ENCODE measurements at places on chromosomes 6 and 20.

- DNase-seq = no peak
These were observed 6.9 kb upstream of the SPDEF start for GRCh38 chr6:34562861-34563512.

DNA sequence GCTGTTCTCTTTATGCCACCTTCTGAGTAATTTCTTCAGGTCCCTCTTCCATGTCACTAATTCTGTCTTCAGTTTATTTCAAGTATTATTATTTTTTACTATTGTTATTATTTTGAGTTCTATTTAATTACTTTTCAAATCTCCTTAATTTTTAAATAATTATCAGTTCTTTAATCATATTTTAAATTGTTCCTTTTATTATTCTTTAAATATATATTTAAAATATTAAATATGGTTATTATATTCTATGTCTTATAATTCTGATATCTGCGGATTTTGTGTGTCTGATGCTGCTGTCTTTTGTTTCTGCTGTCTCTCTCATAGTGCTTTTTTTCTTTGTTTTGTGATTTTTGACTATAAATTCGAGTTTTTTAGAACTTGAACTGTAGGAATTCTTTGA lies 2.2 kb downstream of the POLR1H start:
- no peak for DNase-seq

DNA sequence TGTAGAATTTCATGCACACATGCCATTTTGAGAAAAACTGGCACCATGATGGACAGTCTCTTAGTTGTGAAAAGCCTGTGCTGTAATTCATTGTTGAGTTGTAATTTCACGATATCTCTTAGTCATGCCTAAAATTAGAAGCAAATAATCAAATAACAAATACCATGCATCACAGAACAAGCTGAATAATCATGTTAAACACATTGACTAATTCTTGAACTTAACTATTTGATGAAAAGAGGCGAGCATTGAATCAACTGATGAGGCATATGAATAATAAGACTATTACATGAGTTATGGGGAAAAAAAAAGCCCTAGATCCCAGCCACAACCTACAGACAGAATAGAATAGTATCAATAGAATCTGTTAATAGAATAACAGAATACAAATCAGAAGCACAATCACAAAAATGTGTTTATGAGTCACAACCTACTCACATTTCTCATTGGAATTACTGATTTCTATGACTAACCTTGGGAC lies 14.2 kb upstream of the RNF217 start:
- no peak for DNase-seq

DNA sequence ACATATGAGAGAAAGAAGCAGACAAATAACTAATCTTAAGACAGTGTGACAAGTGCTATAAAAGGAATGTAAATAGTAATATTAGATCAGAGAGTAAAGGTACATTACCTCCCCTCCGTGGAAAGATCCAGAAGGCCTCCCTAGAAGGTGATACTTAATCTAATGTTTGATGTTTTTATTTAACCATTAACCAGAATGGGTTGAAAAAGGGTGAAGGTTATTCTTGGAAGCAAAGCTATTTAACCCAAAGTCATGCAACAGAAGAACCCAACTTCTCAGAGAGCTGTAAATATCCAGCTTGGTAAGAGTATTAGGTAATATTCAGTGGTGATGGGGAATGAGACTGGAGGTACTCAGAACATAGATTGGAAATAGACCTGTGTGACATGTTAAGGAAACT lies 68.0 kb upstream of the HIVEP1 start:
- DNase-seq = no peak

DNA sequence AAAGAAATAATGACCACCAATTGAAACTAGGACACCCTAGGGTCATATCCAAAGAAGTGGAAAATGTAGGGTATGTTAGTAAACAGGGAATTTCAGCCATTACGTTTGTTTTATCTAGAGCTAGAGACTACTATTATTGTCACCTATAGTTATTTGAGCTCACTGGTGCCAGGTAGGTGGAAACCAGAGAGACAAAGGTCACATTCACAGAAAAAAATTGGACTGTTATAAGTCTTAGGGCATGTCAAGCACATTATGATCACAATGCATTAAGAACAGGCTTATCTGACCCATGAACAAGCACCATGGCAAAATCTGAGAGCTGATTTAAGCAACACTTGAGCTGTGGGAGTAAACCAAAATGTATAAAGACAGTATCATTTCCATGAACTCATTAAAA lies 530.1 kb upstream of the CITED2 start:
- DNase-seq = no peak

- DNase-seq = no peak
These were observed 155.3 kb downstream of the EYA4 start for GRCh38 chr6:133396233-133396983.

DNA sequence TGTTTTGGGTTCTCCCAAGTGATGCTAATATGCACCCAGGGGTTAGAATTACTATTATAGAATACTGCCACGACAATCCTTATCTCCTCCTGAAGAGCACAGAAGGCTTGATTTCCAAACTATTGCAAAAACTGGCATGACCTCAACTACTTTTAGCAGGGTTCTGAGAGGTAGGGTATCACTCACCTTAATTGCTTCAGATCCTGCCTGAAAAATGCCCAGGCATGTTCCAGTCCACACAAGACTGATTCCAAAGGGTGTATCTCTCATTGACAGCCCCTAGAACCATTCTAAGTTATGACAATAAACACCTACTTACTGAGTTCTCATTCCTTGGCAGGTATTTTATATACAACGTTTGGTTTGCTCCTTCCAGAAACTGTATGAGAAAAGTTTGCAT lies 5.0 kb upstream of the DSE start:
- DNase-seq = no peak

GRCh38 chr20:58963060-58963584 lies 17.9 kb upstream of the NELFCD start:
- DNase-seq = no peak

DNA sequence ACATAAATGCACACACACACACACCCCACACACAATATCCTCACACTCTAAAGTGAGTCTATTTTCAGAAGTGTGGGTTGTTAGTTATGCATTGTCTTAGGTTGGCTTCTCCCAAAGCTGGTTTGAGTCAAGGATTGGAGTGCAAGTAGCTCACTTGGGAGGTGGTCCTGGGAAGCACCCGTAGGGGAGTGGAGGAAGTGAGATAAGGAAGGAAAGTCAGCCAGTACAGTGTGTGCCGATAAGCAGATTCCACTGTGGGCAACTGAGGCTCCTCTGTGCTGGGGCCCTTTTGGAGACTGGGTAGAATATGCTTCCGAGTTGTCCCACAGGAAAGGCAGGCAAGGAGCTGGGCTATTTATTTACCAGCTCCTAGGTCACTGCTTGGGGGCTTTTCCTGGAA lies 67.2 kb downstream of the PLCB4 start:
- no peak for DNase-seq

DNA sequence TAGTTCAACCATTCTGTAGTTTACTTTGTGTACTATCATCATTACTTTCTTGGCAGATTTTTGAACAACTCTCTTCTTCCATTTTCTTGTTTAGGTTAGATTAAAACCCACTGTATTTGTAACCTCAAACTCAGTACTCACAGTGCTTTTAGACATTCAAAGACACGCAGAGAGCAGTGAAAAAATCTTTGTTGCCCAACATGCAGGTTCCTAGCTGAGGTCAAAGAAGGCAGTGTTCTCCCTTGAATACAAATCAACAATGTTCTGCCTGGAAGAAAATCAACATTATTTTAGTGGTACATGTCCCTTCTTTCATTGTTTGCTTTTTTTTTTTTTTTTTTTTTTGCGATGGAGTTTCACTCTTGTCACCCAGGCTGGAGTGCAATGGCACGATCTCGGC lies 11.2 kb downstream of the CYB5R4 start:
- DNase-seq = no peak

- DNase-seq = no peak
These were observed 86.3 kb downstream of the RFPL4B start for GRCh38 chr6:112433457-112433856.

DNA sequence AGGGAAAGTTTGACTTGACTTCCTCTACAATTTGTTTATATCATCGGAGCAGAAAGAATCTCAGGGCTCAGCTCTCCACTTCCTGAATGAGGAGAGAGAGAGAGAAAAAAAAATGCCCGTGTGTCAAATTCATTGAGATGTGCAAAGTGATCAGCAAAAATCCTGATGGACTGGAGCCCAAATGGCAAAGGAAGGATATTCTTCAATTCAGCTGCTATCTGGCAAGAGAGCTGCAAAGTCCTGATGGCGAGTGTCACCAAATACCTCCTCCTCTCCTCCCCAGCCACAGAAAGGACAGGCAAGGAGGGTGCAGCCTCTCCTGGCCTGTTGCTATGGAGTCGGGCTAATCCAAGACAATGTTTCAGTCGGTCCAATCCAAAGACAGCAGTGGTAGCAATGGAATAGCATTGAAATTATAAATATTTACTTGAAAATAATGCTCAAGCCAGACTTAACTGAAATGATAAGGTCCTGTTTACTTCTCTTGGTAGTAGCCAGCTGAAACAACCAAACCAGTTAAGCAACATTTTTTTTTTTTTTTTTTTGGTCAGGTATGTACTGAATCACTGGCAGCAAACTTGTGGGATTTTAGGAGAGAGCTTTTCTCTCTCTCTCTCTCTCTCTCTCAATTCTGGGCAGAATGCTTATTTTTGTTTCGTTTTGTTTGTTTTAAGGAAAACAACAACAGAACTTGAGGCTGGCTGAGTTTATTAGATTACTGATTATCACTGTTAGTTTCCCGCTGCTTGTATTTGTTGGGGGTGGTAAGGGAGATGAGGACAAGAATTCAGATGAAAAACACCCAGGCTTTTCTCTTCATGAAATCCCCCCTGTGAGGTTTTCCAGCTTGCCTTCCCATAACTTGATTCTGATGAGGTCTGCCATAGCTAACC lies 204.2 kb downstream of the BCAS1 start:
- DNase-seq = peak; percentile 36

DNA sequence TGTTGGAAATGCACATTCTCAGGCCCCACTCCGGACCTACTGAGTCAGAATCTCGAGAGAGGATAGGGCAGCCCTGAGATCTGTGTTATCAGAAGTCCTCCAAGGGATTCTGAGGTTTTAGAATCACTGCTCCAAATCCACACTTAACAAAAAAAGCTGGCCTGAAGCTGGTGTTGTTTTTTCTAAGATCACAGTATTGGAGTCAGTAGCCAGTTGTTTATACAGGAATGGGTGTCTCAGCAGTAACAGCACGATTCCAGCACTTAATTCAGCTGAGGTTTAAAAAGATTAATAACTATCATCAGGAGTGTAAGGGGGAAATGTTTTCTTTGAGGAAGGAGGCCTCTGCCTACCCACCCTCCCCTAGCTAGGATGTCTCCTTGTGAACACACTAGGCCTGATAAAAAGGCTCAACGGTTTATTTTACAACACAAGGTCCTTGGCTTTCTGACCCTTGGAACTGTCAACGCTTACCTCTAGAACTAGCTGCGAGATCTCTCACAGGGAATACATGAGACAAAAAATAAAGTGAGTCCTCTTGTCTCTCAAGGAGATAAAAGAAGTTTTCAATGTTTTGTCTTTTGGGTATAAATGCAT lies 505.4 kb downstream of the CD83 start:
- no peak for DNase-seq

GRCh38 chr20:635028-635892 lies 17.7 kb downstream of the SRXN1 start:
- no peak for DNase-seq

DNA sequence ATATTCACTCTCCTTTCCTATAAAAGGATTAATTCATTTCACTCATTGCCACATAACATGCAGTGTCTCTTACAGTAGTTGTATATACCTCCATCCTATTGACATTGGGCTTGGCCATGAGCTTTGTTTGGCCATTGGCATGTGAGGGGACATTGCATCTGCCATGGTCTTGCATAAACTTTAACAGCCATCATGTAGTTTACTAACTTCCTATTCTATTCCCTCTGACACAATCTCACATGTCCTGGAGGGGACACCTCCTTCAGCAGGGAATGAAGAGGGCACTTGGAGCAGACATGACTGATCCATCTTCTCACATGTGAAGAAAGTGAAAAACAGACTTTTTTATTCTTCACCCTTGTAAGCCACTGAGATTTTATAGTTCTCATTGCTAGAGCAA lies 115.5 kb upstream of the MARCKS start:
- no peak for DNase-seq

- DNase-seq = no peak
These were observed 133.7 kb downstream of the MYO6 start for GRCh38 chr6:75882734-75883133.

GRCh38 chr6:36622901-36623546 lies 28.9 kb downstream of the SRSF3 start:
- DNase-seq = no peak

GRCh38 chr6:815348-815738 lies 122.4 kb upstream of the EXOC2 start:
- DNase-seq = no peak

GRCh38 chr6:54426995-54427394 lies 118.8 kb downstream of the TINAG start:
- DNase-seq = no peak

GRCh38 chr6:113920663-113921267 lies 50.2 kb downstream of the HDAC2 start:
- no peak for DNase-seq

- no peak for DNase-seq
These were observed 213.4 kb downstream of the KHDC1L start for GRCh38 chr6:73011945-73012344.
